ENCODE measurements at places on chromosomes 11 and 22.

DNA sequence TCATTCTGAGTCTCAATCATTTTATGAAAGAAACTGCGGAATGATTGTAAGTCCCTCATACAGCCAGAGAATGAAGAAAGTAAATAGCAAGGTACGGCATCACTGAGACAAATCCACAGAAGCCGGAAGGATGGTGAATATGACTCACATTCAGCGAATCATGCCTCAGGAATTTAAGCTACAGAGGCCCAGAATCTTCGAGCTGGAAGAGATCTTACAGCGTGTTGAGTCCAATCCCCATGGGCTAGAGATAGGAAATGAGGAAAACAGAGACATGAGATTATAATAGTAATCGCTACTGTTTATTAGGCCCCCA is 173.2 kb downstream of the KIF18A start:
- no peak for DNase-seq

DNA sequence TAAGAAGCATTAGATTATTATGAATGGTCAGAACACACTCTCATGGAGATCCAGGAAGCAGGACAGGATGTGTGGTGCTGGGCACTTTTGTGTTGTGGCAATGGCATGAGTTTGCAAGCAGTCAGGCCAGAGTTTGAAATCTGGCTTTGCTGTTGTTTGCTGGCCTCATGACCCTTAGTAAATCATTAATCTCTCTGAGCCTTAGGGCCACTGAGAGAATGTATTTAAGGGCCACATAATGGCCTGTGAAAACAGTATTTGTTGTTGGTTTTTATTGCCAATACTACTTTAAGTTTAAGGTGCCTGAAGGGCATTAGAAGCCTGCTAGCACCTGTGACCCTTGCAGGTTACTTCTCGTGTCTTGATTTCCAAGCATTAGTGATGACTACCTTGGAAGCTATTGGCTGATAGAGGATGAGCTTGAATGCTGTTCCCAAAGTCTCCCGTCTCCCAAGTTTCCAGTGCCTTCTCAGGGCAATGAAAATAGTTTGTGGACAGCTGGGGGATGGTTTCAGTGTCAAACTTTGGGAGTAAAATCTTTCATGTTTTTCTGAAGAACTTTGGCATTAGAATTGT is 24.6 kb downstream of the STIM1 start:
- DNase-seq, result no peak

GRCh38 chr11:123426789-123427188 is 3.3 kb upstream of the GRAMD1B start:
- DNase-seq, result no peak

DNA sequence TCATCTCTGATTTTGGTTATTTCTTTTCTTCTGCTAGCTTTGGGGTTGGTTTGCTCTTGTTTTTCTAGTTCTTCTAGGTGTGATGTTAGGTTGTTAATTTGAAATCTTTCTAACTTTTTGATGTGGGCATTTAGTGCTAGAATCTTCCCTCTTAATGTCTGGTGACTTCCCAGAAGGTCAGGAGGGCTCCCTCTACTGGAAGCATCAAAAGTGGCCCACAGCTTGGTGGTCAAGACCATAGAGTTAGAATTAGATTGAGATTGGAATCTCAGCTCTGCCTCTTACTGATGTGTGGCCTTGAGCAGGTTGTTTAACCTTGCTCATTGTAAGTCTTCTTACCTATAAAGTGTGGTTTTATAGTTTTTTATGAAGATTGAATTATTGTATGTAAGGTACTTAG is 99.3 kb downstream of the FDX1 start:
- no peak for DNase-seq

DNA sequence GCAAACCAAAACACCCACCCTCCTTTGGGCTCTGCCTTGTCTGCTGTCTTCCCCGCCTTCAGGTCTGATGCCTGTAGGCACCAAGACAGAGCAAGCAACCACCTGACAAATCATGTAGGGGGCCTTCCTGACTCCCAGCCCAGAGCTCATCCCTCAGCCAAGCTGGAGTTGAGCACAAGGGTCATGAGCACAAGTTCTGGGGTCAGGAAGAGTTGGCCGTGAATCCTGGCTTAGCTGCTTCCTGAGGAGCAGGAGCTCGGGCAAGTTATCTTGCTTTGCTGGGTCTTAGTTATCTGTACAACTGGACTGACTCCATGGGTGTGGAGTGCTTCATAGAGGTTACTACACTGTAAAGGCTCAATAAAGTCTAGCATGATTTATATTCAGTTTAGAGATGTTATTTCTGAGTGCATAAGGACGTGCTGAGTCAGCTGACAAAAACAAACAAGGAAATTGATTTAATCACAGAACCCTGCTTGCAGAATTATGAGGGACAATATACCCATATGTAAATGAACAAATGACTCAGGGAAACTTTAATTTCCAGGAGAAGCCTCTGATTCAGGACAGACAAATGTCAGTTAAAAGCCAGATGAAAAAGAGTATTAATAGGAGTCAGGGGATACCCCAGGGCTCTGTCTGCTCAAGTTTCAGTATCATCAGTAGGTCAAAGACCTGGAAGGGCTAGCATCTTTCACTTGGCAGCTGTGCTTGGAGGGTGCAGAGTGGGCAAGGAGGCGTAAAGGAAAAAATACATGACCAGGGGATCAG is 15.0 kb upstream of the APOA1 start:
- DNase-seq, result no peak

GRCh38 chr11:47765086-47765485 is 2.1 kb downstream of the FNBP4 start:
- no peak for DNase-seq

- DNase-seq, result no peak
These were observed 13.8 kb upstream of the DGKZ start for GRCh38 chr11:46333394-46333947.

- DNase-seq, result peak; percentile 35
These were observed 4.0 kb upstream of the RCOR2 start for GRCh38 chr11:63920939-63921417.

DNA sequence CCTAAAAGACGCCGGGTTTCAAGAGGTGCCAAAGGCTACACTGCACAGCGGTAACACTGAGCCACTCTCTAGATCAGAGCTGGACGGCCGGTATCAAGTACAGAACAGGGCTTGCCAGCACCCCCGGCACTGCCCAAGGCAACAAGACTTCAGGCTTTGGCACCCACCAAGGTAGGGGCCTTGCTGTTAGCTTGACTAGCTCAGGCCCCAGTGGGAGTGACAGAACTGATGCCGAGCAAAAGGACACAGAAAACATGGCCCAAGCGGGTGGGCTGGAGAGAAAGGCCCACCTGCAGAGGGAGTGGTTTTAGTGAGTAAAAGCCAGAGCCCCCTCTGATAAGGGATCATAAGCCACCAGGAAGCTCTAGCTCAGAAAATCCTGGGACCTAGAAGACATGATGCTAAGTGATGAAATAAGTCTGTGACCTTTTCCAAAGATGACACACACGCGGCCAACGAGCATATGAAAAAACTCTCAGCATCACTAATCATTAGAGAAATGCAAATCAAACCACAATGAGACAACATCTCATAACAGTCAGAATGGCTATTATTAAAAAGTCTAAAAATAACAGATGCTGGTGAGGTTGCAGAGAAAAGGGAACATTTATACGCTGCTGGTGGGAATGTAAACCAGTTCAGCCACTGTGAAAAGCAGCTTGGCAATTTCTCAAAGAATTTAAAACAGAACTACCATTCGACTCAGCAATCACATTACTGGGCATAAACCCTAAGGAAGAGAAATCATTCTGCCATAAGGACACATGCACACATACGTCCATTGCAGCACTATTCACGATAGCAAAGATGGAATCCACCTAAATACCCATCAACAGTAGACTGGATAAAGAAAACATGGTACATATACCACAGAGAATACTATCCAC is 12.9 kb downstream of the EHD1 start:
- DNase-seq, result no peak

DNA sequence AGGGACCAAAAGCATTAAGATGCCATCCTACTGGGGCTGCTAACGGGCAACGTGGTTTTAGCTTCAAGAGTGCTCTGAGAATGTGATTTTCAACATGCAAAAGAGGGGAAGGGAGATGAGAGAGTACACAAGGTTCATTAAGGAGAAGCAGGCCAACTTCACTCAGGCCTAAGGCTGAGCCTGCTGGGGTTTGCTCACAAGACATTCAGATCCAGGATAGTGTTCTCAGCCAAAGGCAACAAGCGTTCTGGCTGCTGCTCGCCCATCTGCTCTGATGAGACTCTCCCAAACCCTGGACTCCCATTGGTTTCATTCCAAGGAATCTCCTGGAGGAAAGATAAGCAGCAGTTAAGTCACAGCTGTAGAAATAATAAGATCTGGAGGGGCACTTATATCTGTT is 23.6 kb upstream of the UPB1 start:
- no peak for DNase-seq

GRCh38 chr22:45775569-45776312 is 104.1 kb downstream of the ATXN10 start:
- no peak for DNase-seq

- no peak for DNase-seq
These were observed 7.7 kb downstream of the CD44 start for GRCh38 chr11:35146711-35147110.

DNA sequence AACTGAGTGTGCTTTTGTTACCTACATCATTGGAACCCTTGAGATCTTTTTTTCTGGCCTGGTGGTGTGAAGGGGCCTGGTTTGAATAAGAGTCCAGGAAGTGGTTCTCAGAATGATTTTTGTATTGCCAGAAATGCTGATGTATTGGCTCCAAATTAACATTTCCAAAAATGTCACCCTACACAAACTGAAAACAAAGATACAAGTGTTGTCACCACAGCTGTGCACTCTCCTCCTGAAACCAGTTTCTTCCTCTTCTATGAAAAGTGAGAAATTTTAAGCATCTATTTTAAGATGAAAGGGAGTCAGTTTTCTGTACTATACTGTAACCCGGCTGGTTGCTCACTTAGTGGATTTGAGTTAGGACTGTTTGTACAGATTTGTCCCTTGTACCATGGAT is 218.8 kb downstream of the PGR start:
- DNase-seq, result no peak

DNA sequence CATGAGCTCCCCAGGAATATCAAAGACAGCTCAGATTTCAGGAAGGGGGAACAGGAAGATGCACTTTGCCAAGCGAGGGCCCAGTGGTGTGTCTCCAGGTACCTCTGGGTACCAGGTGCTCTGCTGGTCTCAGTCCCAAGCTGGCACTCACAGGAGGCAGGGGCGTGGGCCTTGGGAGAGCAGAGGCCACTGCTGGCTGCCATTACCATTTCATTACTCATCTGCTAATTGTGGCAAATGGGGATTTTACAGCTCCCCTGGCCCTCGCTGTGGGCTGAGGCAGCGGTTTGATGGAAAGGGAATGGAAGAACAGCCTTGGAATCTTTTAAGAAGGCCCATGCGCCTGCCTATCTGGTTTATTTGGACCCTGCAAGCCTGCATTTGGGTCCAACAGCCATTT is 192.0 kb upstream of the NAV2 start:
- DNase-seq, result no peak

DNA sequence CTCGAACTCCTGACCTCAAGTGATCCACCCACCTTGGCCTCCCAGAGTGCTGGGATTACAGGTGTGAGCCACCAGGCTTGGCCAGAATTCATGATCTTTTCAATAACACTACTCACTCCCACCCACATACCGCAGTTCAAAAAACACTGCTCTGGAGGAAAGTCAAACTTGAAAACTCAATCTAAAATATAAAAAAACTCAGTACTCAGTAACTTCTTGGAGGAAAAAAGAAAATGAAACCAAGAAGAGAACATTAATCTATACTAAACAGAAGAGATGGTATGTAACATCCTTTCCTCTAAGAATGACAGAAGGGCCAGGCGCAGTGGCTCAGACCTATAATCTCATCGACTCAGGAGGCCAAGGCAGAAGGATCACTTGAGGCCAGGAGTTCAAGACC is 58.3 kb downstream of the MRTFA start:
- DNase-seq, result no peak

- DNase-seq, result no peak
These were observed 30.3 kb downstream of the BLID start for GRCh38 chr11:122085712-122086111.

GRCh38 chr11:121610706-121611105 is 157.9 kb upstream of the SORL1-AS1 start:
- no peak for DNase-seq

DNA sequence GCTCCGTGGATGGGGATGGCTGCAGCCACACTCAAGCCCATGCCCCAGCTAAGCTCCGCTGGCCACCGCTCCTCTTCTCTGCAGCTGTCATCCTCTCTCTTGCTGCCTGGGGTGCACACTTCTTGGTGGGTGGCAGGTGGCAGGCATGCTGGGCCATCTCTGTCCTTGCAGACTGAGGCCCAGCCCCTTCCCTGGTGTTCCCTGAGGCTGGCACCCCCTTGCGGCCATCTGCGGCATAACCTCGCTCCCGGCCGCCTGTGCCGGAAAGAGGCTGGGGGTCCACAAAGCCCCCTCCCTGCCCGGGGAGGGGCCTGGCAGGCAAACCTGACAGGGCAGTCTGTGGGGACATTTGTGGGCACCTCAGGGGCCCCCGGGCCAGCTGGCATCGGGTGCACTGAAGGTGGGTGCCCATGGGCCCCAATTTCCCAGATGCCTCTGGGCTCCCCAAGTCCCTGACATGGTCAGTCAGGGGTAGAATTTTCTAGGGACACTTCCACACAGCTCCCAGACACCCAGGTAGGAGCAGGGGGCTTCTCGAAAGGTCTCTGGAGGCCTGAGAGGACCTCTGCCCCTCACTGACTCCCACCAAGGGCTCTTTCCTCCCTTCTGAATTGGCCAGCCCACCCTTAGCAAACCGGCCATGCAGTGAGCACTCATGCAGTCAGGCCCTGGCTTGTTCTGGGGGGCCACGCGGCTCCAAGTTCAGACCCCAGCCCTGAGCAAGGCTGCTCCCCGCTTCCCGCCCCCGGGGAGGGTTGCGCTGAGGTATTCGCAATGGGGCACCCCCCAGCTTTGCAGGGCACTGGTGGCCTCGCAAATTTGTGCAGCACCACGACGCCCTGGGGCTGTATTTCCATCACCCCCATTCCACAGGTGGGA is 23.5 kb upstream of the TH start:
- peak; percentile 56 for DNase-seq

- no peak for DNase-seq
These were observed 39.8 kb upstream of the MUC5AC start for GRCh38 chr11:1117992-1118391.

- DNase-seq, result no peak
These were observed 13.8 kb upstream of the OR10V1 start for GRCh38 chr11:59727426-59727825.

GRCh38 chr11:22775248-22775647 is 54.4 kb downstream of the SVIP start:
- DNase-seq, result no peak

DNA sequence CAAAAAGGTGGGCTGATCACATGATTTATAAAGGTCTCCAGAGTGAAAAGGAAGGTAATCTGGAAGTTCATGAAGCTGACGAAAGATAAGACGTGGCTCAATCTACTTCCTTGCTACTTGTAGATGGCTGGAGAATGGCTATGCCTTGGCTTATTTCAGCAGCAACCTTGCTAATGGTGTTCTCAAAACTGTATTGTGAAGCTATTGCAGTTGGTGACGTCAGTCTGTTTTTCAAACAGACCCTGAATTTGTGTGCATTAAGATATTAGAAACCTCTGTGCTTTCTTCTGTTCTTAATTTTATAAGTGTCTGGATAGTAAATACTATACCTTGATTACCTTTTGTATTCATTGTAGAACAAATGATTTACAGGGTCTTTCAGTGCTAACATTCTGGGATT is 58.3 kb upstream of the C11orf87 start:
- DNase-seq, result no peak
